Astrocyte of the cerebellum (primary cell): ENCODE measurements at places on chromosomes 4 and X.

DNA sequence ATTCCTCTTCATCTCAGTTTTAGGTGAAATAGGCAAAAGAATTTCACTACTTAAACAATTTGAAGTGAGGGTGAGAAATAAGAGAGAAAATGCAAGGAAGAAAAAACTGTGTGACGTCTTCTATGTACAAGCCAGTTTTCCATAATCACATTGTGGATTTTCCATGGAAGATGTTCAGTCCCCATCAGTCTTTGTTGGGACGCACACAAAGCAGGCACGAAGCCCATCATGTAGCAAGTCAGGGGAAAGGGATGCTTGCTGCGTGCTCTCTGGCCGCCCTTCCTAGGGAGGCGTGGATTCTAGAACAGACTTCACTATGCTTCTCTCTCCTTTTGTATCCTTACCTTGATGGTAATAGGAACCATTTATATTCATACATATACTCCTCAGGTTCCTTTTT is 54.7 kb downstream of the RBPJ start:
- DNase-seq, result no peak

DNA sequence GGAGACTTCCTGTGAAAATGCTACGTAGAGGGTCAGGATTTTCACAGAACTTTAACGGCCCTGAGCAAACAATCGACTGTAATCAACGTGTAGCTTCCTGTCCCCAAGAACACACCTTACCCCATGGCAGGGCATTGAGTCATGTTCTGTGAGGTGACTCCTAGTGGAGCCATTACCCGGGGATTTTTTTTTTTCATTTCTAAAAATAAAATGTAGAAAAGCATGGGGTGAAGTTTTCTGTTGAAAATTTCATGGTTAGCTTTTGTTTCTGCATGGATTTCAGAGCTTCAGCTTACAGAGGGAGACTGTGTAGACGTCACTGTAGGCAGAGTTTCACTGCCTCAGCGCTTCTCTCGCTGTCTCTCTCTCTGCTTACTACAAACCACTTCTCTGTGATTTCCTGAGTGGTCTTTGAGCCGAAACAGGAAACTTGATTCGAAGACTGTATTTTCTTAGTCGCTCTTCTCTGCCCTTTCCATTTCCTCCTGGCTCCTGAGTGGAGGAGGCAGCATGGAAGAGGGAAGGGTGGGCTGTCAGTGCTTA is 111.7 kb downstream of the NFKB1 start:
- DNase-seq, result no peak

DNA sequence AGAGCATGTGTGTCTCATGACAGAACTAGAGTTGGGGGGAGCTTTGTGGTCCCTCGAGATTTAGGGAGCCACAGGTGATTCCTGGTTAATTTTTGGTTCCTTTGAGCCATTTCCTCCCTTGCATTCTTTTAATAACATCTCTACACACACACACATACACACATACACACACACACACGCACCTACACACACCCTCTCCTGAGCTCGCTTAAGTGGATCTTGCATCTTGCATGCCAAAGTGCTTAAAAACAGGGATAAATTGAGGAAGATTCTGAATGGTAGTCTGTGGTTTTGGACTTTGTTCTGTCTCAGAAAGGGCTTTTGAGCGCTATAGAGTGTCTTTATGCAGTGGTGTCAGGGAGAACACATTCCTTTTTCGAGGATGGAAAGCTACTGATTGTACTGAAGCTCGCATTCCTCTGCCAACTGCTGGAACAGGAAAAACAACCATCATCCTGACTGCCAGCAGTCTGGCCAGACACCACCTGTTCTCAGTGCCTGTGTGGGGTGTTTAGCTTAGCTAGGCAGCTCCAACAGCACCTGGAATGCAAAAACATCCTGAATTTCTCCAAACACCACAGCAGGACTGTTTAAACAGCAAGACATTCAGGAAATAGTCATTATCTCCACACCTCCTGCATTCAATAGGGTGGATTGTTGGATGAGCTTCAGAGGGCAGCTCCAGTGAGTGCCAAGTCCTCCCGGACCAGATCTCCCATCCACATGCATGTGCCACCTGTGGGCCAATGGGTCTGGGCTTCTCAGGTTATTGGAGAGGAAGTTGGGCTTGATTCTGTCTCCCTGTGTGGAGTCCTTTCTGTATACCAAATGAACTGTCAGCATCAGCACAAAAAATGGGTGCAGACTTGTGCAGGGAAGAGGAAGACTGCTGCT is 21.9 kb upstream of the IGFBP7 start:
- no peak for DNase-seq

GRCh38 chr4:62087706-62088105 is 887.6 kb downstream of the ADGRL3 start:
- DNase-seq, result no peak

DNA sequence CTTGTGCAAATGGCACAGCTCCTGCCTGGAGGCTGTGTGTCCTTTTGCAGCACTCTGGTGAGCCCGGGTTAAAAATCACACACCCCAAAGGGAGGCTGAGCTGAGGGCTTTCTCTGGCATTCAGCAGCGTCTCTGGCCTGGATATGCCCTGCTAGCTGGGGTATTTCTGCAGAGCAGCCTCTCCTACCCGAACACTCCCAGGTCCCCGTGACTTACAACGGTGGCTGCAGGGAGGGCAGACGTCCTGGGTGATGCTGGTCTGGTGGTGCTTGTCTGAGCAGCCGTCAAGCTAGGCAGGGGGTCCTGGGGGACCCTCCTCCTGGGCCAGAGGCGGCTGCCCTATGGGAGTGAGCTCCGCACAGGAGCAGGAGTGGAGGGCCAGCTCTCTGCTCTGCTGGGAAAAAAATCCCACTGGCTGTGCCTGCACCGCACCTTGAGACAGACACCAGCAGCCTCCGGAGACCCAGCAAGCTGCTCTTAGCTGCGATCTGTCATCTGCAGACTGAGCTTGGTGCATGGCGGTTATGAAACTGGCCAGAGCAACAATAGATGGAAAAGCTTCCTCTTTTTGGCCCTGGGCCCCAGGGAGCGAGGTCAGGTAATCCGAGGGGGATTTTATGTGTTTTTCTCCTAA is 41.3 kb upstream of the ASMTL start:
- no peak for DNase-seq

GRCh38 chr4:174928174-174928573 is 10.0 kb downstream of the ADAM29 start:
- DNase-seq, result no peak

DNA sequence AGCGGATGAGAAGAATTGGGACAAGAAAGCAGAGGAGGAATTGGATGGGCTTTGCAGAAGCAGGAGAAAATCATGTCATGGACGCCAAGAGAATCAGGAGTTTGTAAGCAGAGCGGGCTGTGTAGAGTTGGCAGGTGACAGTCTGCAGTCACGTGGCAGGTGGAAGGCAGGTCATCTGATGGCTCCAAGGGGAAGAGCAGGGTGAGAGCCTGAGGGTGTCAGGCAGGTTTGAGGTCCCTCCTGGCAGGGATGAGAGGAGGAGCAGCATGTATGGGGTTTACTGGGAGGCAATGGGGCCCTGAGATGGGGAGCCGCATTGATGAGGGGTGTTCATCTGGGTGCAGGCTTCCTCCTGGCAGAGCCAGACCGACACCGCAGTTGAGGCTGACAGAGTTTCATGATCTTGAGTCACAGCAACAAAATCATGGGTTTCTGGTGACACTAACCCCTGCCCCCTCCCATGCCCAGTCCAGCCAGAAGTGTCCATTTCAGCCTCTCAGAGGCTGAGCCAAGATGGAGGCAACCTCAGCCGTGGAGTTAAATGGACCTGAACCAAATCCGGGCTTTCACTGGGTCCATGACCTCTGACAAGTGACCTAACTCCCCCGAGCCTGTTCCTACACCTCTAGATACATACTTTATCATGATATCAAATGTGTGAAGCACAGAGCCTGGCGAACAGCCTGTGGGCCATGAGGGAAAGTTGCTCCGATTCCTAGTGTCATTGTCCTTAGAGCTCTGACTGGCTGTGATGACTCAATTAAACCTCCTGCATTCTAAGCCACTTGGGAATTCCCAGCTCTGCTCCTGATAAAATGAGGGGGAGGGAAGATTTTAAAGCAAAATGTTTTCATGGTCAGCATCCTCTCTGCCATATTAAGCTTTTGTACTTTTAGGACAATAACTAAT is 36.1 kb downstream of the EVC start:
- no peak for DNase-seq

DNA sequence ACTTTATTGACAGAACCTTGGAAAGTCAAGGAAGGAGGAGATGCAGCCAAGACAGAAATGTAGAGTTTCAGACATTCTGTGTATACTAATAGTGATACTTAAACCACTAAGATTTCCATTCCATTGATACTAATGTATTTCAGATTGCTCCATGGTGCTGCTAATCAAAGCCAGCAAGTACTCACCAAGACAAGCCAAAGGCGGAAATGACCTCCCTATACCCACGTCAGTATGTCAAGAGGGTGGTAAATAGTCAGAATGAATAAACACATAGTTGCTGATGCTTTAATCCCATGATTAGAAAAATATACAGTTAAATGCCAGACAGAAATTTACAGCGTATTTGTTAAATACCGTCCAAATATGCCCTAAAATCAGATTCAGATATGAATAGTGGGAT is 417.8 kb upstream of the INTU start:
- no peak for DNase-seq

DNA sequence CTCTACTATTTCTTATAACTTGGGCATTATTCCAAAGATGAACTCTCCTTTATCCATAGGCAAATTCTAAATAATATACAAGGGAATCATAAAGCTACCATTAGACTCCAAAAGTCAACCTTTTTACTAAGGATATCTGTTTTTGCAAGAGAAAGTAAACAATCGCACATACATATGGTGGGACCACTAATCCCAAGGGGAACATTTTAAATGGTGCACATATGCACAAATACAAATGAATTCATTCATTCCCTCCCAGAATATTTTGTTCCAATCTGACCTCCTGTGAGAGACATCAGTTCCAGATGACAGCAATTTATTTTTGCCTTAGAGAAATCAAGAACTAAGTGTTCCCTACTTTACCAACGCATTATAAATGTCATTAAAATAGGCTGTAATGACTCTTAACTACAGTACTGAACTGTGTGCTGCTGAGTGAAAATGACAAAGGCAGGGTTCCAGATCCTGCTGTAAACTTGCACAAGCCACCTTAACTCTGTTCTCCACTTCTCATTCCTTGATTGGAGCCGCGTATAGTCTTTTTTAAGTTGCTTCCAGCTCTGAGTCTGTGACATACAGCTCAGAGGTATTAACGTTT is 2.0 kb downstream of the DHX15 start:
- DNase-seq, result no peak

- no peak for DNase-seq
These were observed 14.6 kb downstream of the NPNT start for GRCh38 chr4:105909787-105910281.

- DNase-seq, result peak; percentile 91
These were observed 230.3 kb upstream of the PGRMC2 start for GRCh38 chr4:128517739-128518510.

DNA sequence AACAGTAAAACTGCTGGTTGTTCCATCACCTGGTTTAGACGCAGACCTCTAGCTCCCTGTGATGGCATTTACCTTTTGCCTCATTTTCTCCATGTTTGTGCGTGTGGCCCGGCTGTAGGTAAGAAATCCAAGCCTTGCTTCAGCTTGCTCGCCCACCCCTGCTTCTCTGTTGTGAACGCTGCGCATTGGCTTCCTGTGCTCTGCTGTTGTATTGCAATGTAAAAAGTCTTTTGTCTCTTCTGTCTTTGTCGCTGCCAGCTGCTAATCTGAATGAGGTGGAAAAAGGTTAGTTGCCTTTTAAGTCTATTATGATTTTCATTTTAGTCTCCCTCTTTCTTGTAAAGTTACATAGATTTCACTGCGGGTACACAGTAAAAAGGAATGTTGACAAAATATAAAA is 127.3 kb upstream of the PACRGL start:
- no peak for DNase-seq

DNA sequence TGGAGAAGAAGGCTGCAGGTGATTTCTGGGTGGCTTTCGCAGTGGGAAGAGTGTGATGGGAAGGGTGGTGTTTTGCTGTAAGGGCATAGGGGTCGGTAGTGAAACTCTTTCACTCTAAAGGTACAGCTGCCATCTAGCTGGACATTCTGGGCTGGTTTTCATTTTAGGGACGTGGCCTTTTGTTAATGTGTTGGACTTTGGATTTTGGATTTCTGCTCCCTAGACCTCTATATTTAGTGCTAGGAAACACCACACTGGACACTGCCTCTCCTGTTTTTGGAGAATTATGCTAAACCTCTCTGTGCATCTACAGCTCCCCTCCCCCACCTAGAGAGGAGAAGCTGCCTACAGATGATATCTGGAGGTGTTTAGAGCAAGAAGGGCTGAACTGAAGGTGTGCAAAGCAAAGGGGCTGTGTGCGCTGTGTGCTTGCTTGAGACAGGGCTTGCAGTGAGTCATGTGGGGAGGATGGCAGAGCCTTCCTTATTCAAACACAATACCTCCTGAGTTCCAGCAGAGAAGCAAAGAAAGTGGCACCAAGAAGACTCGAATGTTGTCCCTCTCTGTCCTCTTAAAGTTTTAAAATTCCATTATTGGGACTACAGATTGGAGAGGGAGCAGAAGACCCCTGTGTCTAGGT is 47.9 kb downstream of the STARD8 start:
- DNase-seq, result no peak

DNA sequence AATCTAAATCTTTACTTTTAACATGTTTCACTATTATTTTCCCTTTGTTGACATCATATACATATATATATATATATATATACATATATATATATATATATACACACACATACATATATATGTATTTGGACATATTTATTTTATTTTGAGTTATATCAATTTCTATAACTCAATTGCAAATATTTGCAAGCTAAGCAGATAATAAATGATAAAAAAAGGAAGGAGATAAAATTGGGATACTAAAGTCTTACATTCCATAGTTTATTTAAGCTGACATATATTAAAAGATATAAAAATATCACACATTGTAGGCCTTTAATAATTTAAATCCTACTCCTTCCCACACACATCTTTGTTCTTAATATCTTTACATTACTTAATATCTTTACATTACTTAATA is 372.2 kb downstream of the GRXCR1 start:
- no peak for DNase-seq

- no peak for DNase-seq
These were observed 253.0 kb downstream of the SHOX start for GRCh38 chrX:883588-883987.

DNA sequence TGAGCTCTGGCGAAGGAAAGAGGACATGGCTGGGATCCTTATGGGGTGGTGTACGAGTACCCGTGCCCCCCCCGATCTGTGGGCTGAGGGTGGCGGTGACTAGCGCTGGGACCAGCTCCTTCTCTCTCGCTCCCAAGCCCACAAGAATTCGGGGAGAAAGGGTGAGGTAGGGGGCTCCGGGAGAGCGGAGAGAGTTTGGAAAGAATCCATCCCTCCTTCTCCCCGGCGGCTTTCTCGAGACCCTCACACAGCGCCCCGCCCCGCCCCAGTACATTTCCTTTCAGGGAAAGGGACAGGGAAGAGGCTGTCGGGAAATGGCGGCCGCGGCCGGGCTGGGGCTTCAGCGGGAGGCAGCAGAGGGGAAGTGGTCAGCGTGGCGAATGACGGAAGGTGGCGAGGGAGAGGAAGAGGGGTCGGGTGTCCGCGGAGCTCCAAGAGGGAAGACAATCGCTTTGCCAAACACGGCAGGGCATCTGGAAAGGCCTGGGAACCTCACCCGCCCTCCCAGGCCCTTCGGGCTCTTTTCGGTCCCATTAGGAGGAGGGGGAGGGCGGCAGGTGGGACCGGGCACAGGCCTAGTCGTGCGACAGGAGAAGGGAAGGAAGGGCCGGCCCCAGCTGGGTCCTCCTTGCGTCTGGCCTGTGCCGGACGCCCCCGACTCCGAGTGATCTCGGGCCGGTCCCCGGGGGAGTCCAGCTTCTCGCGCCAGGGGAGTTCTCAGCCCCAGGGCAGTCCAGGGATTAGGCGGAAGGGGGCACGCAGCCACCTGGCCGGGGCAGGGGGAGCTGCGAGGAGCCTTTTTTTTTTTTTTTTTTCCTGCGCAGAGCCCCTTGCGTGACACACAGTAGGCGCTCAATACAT is 10.2 kb downstream of the HNRNPH2 start:
- DNase-seq, result no peak
